ENCODE measurements at places on chromosomes 6 and 20.

DNA sequence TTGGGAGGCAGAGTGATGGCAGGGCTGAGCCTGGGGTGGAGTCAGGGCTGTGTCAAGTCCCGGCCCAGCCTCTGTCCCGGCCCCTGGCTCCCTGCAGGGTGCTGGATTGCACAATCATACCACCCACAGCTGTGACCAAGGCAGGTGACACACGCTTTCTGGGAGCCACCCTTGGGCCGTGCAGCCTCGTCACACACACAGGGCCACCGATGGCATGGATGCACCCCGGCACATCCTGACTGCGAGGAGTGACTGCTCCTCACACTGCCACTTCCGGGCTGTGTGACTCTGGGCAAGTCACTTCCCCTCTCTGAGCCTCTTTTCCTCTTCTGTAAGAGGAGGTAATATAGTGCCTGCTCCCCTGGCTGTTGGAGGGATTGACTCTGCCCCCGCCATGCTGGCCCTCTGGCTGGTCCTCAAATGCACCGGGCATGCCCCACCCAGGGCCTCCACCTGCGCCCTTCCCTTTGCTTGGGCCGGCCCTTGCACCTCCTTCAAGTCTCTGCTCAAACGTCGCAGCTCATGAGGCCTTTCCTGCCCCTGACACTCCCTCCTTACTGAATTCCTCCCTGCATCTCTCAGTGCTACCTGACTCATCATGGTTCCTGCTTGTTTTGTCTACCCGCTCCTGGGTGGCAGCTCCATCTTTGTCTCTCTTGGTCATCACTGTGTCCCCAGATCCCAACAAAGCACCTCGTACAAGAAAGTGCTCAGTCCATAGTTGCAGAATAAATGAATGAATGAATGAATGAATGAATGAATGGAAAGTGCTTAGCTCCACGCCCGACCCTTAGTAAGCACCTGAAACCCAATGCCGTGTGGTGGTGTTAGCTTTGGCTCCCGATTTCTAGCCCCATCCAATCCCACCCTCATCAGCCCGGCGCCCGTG is 93.5 kb downstream of the CEBPB start:
- DNase-seq: no peak

DNA sequence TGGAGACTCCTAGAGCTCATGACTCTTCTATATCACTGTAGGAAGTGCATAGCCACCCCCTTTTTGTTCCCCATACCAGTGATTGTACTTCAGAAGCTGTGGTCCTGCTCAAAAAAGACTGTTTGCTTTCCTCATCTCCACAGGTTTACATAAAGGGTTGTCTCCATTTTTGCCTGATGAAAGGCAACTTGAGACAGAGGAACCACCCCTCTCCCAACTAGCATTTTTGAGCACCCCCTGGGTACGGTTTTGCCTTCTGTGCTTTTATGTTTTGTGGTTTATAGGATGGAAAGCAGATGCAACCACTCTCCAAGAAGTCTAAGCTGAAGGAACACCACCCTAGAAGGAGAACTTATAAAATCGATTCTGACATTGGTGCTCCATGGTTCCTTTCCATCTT is 127.7 kb upstream of the SUPT3H start:
- no peak for DNase-seq

- DNase-seq: no peak
These were observed 891.3 kb downstream of the EYS start for GRCh38 chr6:64815718-64816117.

GRCh38 chr6:33672808-33673207 is 38.7 kb downstream of the UQCC2 start:
- DNase-seq: peak; percentile 89

DNA sequence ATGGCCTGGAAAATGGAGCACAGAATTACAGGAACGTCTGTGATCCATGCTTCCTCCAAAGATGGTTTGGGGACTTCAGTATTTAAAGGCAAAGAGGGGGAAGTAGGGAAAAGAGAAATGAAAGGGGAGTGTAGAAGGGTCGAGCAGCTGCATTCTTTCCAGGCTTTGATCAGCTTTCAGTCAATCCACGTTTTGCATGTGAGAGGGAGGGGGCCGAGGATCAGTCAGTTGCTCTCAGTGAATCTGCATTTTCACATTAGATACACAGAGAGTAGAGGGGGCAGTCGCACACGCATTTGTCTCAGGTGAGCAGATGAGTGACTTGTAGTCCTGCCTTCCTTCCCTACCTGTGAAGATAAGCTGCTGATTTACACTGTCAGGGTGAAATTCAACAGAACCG is 78.8 kb downstream of the FOXF2 start:
- DNase-seq: no peak

GRCh38 chr20:48607544-48607865 is 220.3 kb downstream of the PREX1 start:
- DNase-seq: no peak

DNA sequence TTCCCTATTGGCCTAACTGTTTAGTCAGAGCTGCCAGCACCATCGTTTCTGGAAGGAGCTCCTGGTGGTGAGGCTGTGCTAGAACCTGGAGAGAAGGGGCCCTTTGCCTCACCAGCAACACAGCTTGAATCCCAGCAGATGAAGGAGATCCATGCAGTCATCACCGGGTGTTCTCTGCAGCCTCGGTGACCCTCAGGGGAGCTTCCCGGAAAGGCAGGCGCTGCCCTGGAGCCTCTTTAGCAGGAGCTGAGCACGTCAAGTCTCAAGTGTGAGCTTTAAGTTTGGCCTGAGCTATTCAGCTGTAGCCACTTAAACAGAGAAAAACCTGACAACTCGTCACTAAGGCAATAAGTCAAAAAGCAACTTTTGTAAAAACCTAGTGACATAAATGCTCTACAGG is 181.2 kb upstream of the FOXQ1 start:
- DNase-seq: no peak

- no peak for DNase-seq
These were observed 51.2 kb upstream of the NEDD9 start for GRCh38 chr6:11283629-11284028.

DNA sequence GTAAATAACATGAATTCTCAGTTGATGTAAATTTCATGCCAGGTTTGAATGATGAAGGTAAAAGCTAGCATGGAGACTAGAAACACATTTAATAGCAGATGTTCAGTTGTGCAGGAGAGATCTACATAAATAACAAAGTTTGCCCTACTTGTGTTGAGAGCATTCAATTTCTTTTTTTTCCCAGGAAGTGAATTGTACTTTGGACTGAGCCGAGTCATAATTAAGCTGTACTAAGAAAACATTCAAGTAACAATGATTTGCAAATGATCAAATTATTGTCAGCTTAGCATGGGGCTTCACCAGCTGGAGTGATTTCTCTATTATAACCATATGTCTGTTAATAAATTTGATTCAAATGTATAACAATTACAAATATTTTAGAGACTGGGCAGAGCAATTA is 893.5 kb upstream of the MAP3K7 start:
- DNase-seq: no peak

DNA sequence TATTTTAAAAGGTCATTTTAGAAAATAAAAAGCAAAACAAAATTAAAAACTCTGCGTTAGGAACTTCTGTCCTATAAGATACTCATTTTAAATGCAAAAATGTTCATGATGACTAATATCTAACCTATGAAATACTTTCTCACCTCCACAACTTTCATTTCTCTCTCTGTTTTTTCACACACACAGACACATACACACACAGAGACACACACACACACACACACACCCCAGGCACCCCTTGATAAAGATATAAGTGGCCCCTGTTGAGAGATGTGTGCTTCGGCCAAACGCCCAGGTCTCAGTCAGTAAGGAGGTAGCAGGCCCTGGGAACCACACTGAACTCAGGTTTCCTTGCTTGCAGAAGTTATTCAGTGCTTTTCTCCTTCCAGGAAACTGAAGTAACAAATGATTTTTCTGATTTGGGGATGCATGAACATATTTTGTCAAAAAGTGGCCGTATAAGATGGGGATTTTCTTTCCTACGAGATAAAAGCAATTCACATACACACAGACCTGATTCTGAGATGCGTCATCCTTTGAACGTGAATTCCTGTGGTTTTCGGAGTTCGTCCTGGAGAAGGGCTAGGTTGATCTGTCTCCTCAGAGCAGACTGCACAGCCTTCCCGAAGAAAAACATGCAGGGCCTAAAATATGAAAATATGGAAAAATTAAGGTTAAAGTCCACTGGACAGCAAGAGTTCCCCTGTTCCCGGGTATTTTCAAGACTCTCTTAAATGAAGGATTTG is 306.8 kb upstream of the FOXQ1 start:
- no peak for DNase-seq

GRCh38 chr6:34559651-34560365 is 3.7 kb upstream of the SPDEF start:
- DNase-seq: no peak

- DNase-seq: no peak
These were observed 61.4 kb upstream of the APCDD1L start for GRCh38 chr20:58576603-58576970.

- DNase-seq: no peak
These were observed 80.6 kb upstream of the PAK5 start for GRCh38 chr20:9919271-9920014.

- no peak for DNase-seq
These were observed 7.2 kb downstream of the PRDM13 start for GRCh38 chr6:99613705-99614429.

GRCh38 chr6:2859185-2859700 is 17.6 kb upstream of the SERPINB1 start:
- DNase-seq: no peak

GRCh38 chr6:167407239-167408064 is 82.6 kb downstream of the TTLL2 start:
- DNase-seq: no peak

DNA sequence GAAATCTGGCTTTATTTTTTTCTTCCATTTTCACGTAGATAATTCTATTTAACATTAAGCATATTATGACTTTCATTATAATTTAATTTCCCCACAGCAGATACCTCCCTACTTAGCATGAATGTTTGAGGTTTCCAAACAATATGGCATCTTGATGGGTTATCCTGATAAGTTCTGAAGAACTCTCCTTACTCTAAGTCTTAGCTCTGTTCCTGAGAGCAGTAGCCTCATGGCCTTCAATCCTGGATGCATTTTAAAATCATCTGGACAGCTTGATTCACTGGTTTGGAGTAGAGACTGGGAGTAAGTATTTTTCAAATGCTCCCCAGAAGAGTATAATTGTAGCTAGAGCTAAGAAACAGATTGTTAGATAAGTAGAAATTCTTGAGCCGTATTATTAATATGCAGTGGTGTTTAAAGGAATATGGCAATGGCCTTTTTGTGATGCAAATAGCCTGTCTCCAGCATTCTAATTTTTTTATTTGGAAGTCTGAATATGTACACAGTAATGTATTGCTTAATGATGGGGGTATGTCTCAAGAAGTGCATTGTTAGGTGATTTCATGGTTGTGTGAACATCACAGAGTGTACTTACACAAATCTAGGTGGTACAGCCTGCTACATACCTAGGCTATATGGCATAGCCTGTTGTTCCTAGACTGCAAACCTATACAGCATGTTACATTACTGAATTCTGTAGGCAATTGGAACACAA is 110.5 kb upstream of the EEF1E1 start:
- DNase-seq: no peak

- DNase-seq: no peak
These were observed 370.3 kb upstream of the OPRM1 start for GRCh38 chr6:153668758-153669157.

DNA sequence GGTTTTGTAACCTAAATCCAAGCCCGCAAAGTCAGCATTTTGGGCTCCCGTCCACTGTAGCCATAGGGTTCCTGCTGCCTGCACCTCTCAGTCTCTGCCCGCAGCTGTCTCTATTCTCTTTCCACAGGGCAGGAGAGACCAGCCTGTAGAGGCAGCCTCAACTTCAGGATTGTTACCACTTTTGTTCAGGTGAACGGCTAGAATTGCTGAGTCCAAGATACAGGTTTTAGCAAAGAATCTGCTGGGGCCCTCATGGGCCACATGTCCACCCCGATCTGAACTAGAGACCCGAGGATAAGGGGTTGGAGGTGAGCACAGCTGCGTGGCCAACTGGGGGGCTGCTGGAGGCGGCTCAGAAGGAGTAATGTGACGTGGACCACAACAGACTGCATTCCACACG is 137.7 kb upstream of the C6orf118 start:
- DNase-seq: no peak

Data from amniotic stem cell (primary cell).